Activated CD8-positive, alpha-beta memory T cell treated with anti-CD3 and anti-CD28 coated beads for 4 hours (primary cell): ENCODE measurements at places on chromosomes 5 and 9.

GRCh38 chr9:94980947-94981722 is 254.6 kb downstream of the AOPEP start:
- no peak for DNase-seq

GRCh38 chr9:112384690-112385089 is 4.8 kb downstream of the HSDL2 start:
- DNase-seq, result no peak

- no peak for DNase-seq
Measured at GRCh38 chr5:120419127-120419526, 45.0 kb upstream of the PRR16 start.

GRCh38 chr5:62909326-62909725 is 330.7 kb downstream of the LRRC70 start:
- DNase-seq, result no peak

DNA sequence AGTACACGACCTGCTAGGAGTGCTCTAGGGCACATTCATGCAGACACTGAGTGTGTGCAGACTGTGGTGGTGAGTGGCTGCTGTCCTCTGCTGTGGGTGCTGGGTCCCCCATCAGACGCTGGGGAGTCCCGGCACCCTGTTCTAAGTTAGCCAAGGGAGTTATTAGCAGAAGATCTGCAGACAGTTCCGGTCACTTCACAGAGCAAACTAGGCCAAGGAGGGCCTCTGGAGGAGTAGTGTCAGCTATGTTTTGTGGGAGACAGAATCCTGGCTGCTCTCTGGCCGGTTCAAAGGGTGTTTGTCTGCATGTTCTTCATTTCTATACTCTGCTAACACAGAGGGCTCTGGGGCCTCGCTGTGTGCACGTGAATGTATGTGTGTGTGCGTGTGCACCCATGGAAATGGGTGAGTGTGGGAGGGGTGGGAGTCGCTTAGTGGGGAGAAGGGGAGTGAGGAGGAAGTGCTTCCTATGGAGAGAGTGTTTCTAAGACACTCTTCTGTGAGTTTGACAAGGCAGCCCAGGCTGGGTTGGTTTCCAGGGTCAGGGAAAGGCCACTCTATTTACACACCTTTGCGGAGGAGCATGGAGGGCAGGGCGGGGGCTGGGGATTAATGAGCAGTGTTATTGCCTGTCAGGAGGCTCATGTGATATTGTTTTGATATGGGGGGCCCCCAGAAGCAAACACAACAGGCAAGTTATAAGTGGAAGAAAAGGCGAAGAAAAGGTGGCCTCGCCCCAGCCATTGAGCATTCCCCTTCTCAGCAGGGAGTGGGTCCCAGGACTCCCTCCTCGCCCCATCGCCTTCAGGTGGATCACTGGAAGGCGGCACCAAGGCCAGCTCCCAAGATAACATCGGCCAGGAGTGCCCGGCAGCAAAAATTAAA is 68.9 kb downstream of the MACROH2A1 start:
- no peak for DNase-seq

DNA sequence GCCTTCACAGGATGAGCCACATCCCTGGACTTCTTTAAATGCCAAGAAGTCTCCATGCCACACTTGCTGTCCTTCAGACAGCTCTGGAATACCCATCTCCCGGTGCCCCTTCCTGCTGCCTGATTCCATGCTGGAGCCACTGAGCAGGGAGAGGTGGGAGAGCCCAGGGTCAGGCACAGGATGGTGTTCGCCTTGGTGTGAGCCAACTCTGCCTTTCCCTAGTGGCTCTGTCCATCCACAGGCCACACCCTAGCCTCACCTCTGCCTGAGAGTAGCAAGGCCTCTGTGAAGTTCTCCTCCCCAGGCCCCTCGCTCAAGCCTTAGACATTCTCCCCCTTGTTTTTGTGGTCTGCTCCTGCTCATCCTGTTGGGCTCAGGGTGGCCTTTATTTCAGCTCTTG is 54.2 kb upstream of the ANGPTL2 start:
- no peak for DNase-seq

GRCh38 chr9:128587453-128587852 is 35.1 kb downstream of the SPTAN1 start:
- DNase-seq, result no peak

DNA sequence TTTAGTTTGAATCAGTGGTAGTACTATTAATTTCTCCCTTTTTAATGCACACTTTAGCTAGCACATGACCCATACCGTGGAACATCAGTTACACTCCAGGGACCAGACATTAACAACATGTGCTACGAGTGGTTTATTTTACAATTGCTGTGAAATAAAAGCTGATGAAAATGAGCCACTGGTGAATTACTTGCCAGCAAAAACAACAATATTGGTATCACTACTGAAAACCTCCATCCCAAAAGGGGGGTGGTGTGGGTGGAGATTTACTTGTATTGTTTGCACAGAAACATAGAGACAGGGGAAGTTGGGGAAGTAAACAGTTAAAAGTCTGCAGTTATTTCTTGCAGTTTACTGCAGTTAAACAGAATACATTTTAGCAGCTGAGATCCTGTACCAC is 369.6 kb upstream of the GRAMD2B start:
- DNase-seq, result no peak

- peak; percentile 63 for DNase-seq
Measured at GRCh38 chr9:128863647-128864046, 18.1 kb downstream of the KYAT1 start.

GRCh38 chr5:101260857-101261256 is 357.8 kb upstream of the ST8SIA4 start:
- DNase-seq, result no peak

- no peak for DNase-seq
Measured at GRCh38 chr5:58224661-58225060, 235.2 kb downstream of the PLK2 start.

DNA sequence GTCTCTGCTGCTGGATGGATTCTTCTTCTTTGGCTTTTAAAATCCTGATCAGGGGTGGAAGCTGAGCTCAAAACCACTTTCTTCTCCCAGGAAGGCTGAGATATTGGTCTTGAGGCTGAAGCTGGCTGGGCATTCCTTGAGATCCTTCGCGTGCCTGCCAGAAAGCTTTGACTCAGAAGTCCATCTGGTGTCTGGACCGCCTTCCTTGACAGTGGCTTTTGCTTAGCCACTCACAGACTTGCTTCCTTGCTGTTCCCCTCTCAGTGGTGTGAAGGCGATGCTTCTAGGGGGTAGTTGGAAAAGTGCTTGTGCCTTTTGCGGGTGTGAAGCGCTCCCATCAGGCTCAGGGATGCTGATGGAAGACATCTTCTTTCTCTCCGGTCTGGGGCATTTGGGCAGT is 45.9 kb downstream of the RGS3 start:
- no peak for DNase-seq

- DNase-seq, result no peak
Measured at GRCh38 chr9:109789971-109790370, 10.0 kb downstream of the PALM2AKAP2 start.

- no peak for DNase-seq
Measured at GRCh38 chr5:16057277-16057676, 122.3 kb downstream of the MARCHF11 start.

- no peak for DNase-seq
Measured at GRCh38 chr5:110665184-110665726, 61.2 kb downstream of the TMEM232 start.

GRCh38 chr5:73391441-73391881 is 57.1 kb downstream of the FOXD1 start:
- DNase-seq, result no peak

DNA sequence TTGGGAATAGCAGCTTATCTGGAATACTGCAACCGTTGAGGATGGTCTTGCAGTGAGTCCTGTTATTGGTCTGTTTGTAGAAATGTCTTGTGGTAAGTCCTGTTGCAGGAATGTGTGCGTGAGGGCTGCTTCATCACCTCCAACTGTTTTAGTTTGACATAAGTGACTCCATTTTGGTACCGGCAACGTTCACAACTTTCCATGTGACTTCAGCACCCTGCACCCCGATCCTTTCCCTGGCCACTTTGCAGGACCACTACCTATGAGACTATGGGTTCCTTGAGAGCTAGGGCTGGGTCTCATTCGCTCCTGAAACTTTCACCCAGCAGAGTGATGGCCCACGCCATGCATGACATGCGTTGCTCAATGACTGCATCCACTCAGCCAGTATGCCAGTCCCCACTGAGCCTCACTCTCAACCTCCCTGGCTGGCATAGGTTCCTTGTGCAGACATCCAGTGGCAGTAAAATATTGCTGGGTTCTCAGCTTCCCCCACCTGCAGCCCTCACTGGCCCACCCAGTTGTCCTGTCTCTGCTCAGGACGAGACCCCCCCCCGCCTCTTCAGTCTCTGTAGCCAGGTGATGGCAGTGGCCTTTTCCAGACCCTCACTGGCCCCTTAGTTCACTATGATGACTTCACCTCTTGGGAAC is 8.0 kb downstream of the SURF6 start:
- DNase-seq, result no peak

- no peak for DNase-seq
Measured at GRCh38 chr5:22970491-22970890, 117.3 kb upstream of the CDH12 start.

DNA sequence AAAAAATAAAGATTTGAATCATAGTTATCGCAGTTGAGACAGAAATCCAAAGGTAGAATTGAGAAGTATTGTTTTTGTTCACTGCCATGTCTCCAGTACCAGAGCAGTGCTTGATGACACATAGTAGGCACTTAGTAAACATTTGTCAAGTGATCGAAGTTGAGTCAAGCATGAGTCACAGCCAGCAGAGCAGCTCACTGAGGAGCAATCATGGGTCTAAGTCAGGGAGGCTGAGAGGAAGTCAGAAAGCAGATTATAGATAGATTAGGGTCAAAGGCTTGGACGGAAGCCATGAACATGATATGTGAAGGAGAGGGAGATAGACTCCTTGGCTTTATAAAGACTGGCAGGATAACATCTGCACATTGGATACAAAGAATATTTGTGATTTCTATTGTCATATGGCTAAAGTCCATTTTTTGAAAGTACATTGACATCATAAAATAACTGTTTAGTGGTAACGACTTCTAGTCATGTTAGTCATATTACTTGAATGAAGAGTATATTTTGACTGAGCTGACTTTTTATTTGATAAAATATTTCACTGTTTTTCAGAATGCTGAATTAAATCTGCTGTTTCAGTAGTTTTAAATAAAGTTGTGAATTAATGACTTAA is 168.5 kb downstream of the RAB3C start:
- DNase-seq, result no peak

- DNase-seq, result no peak
Measured at GRCh38 chr9:137295238-137295811, 6.7 kb downstream of the NRARP start.

DNA sequence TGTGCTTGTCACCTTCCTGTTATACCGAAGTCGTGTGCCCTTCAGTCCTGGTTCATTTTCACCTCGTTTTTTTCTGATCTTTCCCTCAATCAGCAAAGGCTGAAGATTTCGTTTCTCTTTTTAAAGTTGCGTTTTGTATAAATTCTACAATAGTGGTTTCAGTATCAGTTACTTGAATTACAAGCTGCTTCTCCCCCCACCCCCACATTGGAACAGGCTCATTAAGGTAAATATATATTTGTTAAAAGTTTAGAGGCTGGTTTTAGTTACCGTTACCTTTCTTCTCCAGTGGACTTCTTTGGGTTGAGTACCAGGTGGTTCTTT is 881 bp downstream of the SUB1 start:
- DNase-seq, result no peak

DNA sequence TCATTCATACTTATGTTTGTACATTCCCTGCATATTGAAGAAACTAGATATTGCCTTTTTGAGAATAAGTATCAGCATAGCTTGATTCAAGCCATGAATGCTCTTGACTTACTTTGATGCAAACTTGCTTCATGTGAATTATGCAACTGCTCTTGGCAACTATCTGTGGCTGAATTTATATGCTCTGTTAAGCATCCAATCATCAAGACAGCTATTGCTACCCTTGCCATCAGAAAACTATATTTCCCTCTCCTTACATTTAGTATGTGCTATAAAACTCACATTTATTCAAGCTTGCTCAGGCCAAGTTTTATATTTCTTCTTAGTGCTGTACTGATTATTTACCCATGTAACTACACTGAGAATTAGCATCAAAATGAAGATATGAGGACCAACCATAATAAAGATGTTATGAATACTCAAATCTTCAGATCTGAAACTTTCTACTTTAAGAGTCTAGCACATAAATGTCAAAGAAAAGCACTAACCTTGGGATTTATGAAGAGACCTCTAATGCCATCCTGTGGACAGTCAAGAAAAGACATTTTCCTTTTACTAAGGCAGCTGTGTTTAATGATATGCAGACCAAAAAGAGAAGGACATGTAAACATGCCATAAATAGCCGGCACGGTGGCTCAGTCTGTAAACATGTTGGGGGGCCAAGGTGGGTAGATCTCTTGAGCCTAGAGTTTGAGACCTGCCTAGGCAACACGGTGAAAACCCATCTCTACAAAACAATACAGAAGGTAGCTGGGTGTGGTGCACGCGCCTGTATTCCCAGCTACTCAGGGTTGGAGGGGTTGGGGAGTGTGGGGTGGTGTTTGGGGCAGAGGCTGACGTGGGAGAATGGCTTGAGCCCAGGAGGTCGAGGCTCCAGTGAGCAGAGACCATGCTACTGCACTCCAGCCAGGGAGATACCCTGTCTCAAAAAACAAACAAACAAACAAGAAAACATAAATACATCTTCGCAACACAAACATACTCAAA is 267.0 kb upstream of the TYRP1 start:
- no peak for DNase-seq

DNA sequence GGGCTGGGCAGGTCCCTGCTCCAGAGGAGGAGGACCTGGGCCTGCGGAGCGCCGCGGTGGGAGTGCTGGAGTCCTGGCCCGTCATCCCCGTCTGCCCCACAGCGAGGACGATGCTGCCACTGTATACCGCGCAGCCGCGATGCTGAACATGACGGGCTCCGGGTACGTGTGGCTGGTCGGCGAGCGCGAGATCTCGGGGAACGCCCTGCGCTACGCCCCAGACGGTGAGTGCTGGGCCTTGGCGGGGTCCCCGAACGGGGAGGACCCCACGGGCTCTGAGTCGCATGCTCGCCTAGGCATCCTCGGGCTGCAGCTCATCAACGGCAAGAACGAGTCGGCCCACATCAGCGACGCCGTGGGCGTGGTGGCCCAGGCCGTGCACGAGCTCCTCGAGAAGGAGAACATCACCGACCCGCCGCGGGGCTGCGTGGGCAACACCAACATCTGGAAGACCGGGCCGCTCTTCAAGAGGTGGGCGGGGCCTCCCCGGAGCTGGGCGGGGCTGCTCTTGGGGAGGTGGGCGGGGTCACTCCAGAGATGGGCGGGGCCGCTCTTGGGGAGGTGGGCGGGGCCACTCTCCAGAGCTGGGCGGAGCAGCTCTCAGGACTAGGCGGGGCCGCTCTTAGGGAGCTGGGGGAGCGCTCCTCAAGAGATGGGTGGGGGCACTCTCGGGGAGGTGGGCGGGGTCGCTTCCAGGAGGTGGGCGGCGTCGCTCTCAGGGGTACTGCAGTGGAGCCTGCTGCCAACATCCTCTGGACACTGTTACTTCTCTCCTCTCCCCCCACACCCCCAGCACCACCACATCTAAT is 13.1 kb downstream of the LRRC26 start:
- peak; percentile 52 for DNase-seq

GRCh38 chr5:96822686-96823459 is 15.1 kb upstream of the ERAP1 start:
- no peak for DNase-seq

DNA sequence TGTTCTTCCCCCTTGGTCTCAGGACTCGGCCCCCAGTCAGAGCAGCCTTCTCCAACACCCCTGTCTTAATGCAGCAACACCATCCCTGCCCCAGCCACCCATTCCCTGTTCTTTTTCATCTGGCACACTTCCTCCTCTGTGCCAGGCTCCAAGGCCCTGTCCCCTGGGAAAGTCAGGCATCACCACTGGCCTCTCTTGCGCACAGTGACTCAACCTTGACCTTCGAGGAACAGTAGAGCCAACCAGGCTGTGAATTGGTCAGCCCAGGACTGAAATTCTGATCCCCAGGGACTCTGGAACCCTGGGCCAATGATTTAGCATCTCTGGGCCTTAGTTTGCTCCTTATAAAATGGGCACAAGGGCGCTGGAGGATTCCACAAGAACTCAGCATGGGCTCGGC is 10.5 kb upstream of the RALGDS start:
- no peak for DNase-seq
